ENCODE measurements at places on chromosomes 16 and 17.

- no peak for DNase-seq
These were observed 727 bp downstream of the RPL26 start for GRCh38 chr17:8382052-8382879.

DNA sequence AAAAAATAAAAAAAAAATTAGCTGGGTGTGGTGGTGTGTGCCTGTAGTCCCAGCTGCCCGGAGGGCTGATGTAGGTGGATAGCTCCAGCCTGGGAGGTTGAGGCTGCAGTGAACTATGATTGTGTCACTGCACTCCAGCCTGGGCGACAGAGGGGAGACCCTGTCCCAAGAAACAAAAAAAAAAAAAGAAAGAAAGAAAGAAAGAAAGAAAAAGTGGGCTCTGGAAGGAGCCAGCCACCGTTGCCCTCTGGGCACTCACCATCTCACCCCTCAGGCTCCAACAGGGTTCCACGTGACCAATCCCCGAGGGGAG, 87.3 kb upstream of the TOB1 start:
- DNase-seq = no peak

- DNase-seq = no peak
These were observed 5.2 kb downstream of the PERCC1 start for GRCh38 chr16:1435921-1436697.

DNA sequence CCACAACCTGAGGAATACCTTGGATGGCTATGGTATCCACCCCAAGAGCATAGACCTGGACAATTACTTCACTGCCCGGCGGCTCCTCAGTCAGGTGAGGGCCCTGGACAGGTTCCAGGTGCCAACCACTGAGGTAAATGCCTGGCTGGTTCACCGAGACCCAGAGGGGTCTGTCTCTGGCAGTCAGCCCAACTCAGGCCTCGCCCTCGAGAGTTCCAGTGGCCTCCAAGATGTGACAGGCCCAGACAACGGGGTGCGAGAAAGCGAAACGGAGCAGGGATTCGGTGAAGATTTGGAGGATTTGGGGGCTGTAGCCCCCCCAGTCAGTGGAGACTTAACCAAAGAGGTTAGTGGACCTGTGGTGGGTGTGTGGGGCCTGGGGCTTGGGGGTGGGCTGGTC, 3.1 kb downstream of the NFE2L1 start:
- no peak for DNase-seq

- DNase-seq = no peak
These were observed 220.1 kb downstream of the FOXL1 start for GRCh38 chr16:86798247-86799041.

GRCh38 chr16:47884116-47884725, 271.6 kb downstream of the ABCC12 start:
- DNase-seq = no peak

GRCh38 chr17:71329310-71330098, 791.3 kb upstream of the SOX9 start:
- DNase-seq = no peak

GRCh38 chr16:2719328-2720063, 528 bp downstream of the PRSS27 start:
- no peak for DNase-seq

DNA sequence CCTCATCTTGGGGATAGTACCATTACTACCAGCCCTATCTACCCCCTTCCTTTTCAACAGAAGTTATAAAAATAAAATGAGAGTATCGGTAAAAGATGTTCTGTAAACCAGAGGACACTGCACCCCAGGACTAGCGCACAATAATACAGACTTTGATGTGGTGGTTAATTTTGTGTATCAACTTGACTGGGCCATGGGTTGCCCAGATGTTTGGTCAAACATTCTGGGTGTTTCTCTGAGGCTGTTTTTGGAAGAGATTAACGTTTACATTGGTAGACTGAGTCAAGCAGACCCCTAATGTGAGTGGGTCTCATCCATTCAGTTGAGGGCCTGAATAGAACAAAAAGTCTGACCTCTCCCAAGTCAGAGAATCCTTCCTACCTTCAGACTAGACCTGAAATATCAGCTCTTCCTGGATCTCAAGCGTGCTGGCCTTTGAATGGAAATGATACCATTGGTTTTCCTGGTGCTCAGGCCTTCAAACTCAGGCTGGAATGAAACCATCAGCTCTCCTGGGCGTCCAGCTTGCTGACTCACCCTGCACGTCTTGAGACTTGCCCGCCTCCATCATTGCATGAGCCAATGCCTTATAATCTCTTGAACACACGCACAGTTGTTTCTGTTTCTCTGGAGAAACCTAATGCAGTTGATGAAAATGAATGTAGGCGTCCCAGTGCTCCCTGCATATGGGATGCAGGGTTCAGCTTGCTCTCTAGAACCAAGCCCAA, 10.1 kb downstream of the MRM1 start:
- no peak for DNase-seq
